ENCODE measurements at places on chromosomes 6 and 20.

- no peak for DNase-seq
These were observed 156.7 kb downstream of the SYCP2 start for GRCh38 chr20:59776626-59777330.

- no peak for DNase-seq
These were observed 8.1 kb upstream of the C20orf144 start for GRCh38 chr20:33653900-33654596.

GRCh38 chr6:32852018-32852843 lies 1.3 kb downstream of the TAP1 start:
- DNase-seq, result no peak

DNA sequence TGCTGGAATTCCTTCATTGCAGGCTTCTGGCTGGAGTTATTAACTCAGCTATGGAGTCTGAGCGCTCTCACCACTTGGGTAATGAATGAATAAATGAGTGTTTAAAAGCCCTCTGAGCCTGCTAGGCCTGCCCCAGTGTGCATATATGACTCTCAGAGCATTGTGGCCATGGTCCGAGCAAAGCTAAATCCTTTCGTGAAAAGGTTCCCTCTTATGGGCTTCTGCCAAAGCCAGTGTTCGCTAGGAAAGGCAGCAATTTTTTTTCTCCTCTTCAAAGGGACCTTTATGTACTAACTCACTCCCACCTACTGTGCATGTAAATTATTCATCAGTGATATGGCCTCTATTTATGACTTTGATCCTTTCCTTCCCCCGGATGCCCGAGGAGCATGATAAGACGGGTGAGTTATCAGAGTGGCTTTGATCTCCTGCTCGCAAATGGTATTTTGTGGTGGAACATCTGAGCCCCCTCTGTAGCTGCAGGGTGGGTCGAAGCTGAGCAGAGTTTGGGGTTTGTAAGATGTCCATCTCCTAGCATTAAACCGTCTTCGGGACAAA lies 88.6 kb downstream of the LINC00237 start:
- DNase-seq, result no peak

DNA sequence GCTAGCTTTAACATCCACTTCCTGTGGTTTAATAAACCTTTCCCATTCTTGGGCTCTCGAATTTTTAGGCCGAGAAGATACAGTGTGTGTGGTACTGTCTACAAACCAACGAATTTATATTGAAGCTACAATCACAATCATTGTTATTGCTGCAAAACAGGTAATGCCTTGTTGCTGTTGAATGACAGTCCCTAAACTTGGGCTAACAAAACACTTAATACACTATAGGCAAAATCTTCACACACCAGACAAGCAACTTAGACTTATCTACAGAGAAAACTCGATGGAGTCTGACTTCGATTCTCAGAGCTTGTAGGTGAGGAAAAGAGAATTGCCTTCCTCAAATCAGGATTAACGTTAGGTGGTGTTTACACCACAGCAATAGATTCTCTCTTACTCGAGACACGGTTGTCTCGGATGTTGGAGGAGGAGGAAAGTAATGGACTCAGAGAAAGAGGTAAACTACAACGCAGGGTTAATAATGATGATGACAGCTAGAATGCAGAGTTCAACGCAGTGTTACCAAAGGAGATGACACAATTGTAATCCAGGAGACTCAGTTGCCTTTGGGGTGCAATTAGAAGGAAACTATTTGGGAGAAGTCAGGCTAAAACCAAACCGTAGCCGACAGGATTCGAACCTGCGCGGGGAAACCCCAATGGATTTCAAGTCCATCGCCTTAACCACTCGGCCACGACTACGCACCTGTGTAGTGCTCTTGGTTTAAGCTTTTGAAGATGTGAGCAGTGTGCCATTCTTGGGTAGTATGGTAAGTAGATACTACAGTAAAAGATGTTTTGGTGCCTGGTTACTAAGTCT lies 32.5 kb upstream of the ZNF184 start:
- DNase-seq, result no peak

GRCh38 chr6:12608016-12608860 lies 108.3 kb upstream of the PHACTR1 start:
- no peak for DNase-seq

DNA sequence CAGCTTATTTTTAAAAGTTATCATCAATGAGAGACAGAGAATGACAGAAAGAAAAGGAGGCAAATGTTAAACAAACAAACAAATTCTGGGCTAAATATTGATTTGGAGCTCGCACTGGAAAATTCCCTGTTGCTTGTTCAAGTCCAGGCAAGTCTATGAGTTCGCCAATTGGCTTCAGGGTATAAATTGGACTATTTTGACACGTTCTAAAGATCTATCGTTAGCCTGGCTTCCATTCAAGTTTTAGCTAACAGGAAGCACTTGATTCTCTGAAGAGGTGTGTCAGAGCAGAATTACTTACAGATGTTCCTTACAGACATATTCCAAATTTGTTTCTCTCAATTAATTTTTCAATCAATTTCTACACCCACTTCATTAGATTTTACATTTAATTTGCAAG lies 15.8 kb upstream of the RFPL4B start:
- DNase-seq, result no peak

- no peak for DNase-seq
These were observed 242.1 kb downstream of the DLL1 start for GRCh38 chr6:170048615-170049256.

GRCh38 chr20:63230800-63231268 lies 4.9 kb upstream of the BIRC7 start:
- DNase-seq, result no peak

DNA sequence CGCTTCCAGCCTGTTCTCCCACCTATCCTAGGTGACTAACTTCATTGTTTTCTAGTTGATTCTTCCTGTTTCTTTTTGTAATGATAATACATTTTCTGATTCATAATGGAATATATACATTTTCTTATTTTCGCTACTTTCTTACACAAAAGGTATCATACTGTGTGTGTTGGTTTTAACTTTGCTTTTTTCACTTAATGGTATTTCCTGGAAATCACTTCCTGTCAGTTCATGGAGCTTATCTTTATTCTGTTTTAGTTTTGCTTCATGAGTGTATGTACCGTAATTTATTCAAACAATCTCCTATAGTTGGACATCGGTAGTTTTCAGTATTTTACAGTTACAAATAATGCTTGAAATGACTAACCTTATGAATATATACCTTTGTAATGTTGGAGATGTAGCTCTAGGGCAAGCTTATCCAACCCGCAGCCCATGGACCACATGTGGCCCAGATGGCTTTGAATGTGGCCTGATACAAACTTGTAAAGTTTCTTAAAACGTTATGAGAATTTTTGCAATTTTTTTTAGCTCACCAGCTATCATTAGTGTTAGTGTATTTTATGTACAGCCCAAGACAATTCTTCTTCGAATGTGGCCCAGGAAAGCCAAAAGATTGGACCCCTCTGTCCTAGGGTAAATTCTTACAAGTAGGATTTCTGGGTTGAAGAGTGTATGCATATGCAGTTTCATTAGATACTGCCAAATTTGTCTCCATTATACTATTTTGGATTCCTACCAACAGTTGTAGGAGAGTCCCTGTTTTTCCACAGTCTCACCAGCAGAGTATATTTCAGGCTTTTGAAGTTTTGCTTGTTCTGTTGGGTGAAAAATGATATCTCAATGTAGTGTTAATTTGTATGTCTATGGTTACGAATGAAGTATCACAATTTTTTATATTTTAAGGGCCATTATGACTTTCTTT lies 16.7 kb downstream of the TRMT11 start:
- DNase-seq, result no peak

DNA sequence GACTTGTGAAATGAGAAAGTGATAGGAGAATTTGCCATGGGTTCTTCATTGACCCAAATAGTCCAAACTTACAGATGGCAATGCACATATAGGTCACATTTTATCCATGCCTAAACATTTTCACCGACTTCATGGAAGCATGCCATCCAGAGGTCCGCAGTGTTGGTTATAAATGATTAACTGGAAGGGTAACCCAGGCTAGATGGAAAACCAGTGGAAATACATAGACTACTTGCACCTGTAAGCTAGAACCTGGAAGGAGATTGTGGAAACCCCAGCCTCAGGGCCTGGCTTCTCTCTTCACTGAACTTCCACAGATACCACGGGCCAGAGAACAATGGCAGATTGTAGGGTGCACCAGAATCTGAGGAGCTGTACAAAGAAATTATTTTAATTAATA lies 103.8 kb upstream of the SYNDIG1 start:
- no peak for DNase-seq

DNA sequence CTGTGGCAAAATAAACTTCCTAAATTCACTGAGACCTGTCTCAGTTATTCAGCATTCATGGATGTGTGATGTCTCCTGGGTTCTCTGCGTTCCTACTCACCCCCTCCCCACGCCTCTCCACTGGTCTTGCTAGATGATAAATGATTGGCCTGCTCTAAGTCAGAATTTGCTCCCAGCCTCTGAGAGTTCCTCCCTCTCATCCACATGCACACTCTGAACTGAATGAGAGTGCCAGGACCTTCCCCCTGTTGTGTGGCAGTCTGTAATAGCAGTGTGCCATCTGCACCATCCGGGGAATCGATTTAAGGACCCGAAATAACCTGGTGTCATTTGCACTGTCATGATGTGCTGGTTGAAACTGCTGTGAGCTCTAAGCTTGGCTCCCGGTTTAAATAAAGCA lies 135.8 kb upstream of the AFDN start:
- no peak for DNase-seq

DNA sequence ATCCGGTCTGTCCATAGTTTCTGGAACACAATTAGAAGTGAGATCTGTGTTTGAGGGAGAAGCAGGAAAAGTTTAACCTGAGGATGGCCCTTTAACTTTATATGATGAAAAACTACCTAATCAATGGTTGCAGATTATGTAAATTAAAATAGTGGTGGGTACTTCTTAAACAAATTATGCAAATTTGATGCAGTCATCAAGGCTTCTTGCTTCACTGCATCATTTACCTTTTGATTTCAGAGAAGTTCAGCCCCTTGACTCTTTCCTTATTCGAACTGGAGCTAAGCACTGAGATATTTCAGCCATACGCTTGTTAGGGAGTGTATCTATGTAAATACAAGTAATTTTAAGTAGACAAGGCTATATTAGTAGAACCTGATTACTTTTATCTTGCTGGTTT lies 73.8 kb downstream of the JARID2 start:
- no peak for DNase-seq

DNA sequence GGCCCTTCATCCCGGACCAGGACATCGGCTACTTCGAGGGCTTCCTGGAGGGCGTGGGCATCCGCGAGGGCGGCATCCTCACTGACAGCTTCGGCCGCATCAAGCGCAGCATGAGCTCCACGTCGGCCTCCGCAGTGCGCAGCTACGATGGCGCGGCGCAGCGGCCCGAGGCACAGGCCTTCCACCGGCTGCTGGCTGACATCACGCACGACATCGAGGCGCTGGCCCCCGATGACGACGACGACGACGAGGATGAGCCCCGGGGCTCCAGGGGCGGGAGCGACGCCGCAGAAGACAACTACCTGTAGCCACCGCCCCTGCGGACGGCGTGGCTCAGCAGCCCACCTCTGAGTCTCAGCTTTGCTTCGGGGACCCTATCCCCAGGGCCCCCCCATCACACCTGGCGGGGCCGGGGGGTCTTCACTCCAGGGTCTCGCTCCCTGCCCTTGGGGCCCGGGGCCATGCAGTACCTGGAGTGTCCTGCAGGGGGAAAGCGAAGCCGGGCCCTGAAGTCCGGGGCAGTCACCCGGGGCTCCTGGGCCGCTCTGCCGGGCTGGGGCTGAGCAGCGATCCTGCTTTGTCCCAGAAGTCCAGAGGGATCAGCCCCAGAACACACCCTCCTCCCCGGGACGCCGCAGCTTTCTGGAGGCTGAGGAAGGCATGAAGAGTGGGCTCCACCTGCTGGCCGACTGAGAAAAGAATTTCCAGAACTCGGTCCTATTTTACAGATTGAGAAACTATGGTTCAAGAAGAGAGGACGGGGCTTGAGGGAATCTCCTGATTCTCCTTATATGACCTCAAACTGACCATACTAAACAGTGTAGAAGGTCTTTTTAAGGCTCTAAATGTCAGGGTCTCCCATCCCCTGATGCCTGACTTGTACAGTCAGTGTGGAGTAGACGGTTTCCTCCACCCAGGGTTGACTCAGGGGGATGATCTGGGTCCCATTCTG lies 20.8 kb upstream of the HCK start:
- no peak for DNase-seq

- DNase-seq, result no peak
These were observed 930.1 kb upstream of the GJE1 start for GRCh38 chr6:141202626-141203025.
